NCI-H446 treated with DMSO at 0.1 percent for 48 hours (cell line): ENCODE measurements at places on chromosomes 1 and 21.

- DNase-seq, result no peak
Measured at GRCh38 chr1:199612976-199613774, 414.3 kb upstream of the NR5A2 start.

- DNase-seq, result no peak
Measured at GRCh38 chr1:10943041-10943440, 69.4 kb upstream of the TARDBP start.

- peak; percentile 41 for DNase-seq
Measured at GRCh38 chr1:116737020-116737854, 17.0 kb upstream of the CD2 start.

DNA sequence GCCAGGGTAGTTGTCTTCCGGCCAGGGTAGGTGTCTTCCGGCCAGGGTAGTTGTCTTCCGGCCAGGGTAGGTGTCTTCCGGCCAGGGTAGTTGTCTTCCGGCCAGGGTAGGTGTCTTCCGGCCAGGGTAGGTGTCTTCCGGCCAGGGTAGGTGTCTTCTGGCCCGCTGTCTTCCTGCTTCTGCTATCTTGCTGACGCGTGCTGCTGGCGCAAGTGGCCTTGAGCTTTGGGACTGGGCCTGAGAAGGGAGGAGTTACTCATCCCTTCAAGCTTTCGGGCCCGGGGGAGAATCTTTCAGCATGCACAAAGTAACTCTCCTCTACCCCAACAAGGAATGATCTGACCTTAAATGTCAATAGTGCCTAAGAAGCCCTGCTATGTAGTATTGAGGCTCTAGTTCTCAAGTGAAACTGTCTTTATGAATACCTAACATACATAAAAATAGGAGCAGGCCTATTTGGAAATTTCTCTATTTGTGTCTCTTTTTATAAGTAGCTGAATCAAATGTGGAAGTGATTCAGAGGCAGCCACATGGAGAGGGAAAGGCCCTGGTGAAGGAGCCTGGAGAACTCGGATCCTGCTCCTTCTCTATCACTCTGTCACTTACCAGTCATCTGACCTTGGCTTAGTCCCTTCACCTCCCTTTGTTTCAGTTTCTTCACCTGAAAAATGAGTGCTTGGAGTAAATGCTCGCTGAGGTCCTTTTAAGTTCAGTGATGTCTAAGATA, 65.6 kb downstream of the RGL1 start:
- DNase-seq, result no peak

DNA sequence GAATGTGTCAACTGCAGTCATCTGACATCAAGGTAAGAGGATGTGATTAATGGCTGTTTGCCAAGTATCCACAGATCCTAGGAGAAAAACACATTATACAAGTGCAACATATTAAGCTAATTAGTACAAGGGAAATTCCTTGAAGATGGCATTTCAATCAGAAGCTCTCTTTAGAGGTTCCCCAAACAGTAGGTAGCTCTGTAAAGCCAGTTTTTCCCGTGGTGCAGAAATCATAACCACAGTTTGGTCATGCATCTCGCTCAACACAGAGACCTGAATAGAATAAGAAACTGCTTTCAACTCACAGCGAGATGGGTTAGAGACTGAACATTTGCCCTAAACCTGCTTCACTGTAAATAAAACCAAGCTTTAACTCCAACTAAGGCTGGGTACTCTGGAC, 230.5 kb upstream of the CAMK1G start:
- DNase-seq, result no peak

DNA sequence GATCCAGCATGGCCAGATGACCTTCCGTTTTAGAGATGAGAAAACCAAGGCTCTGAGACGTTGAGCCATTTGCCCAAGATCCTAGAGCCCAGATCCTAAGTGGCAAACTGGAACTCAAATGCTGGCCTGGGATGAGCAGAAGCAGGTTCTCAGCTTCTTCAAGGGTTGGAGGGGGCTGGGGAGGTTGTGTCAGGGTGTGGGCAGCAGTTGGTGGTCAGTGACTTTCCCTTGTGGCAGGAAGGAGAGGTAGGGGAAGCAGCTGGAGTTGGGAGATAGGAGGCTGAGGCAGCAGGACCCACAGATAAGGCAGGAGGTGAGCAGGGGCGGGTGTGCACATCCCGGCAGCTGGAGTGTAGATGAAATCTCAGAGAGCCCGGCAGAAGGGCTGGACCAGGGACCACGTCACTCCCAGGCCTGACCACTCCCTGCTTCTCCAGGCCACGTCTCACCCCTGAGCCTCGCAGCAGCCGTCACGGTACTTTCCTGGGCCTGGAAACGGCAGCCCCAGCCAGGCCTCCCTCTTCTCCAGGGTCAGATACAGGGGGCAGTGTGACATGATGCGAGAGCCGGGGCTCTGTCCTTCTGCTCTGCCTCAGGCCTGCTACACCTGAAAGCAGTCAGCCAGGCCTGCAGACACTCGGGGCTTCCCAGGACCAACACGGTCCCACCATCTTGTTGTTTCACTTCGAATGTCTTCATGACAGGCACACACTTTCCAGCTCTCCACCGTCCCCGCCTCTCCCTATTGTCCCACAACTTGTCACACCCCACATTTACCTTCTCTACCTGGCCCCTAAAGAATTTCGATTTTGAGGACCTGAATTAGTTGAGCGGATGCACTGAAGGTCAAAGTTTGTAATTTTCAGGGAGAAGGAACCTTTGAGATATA, 11.5 kb upstream of the LAPTM5 start:
- DNase-seq, result no peak

DNA sequence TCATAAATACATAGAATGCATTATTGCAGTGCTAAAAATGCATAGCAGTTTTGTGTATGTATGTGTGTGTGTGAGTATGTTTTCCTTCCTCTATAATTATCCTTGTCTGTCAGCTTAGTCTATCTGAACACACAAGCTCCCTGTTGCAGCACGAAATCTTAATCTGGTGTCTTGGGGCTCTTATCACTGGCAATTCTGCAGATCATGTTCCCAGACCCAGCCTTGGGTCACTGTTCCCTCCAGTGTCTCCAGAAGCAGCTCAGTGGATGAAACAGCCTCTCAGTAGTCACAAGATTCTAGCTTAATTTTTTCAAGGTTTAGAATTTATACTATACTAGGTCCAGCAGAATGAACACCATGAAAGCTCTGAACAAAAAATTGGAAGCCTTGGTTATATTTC, 777.9 kb downstream of the MRPL39 start:
- DNase-seq, result no peak

DNA sequence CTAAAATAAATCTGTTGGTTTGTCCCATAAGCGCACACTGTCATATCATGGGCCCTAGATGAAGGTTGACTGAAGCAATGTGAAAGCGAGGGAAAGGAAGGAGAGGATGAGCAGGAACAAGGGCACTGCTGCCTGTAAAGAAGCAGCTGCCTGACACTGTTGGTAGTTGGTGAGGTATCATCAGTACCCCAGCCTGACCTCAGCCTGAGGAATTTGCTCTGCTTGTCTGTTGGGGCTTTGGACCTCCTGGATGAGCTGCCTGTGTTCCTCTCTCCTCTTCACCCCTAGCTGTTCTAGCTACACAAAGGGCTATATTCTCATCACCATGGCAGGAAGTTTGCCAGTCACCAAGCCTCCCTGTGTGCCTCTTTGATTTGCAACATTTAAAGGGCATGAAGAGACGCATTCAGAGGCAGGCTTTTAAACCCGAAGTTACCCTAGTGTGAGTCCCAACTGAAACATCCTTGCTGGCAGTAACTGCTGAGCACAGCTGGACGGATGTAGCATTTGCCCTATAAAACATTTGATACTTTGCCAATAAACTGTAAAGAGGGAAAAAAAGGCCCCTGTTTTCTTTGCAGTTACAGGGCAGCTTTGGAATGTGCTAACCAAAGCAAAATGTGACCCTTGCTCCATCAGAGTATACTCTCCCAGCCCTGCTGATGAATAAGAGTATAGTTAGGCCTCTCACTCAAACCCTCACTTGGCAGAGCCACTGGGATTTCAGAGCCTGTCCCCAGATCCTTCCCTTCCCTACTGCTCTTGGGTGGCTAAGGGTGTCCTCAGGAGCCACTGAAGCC, 22.2 kb upstream of the SPATA6 start:
- DNase-seq, result no peak

DNA sequence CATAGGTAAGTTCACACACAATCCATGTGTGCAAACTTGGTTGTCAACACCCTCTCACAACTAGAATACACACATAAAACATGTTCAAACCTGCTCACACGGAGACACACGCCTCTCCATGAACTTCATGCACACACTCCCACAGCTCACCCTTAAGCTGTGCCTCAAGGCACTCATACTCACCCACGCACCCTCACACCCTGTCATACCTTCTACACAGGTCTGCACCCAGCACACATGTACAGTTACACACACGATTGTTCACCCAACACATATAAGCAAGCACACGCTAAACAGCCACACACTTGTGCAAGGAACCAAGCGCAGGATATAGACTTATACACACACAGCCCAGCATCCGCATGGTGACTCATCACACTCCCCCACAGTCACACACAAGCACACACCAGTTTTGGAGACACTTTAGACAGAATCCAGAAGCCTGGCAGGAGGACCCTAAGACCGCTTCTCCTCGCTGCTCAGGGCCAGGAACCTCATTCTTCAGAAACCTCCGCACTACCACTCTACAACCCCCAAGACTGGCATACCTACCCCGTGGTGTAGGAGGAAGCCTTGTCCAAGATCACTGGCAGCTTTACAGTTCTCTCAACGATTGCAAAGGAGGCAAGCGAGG, 58.7 kb upstream of the ZC3H12A start:
- DNase-seq, result no peak

DNA sequence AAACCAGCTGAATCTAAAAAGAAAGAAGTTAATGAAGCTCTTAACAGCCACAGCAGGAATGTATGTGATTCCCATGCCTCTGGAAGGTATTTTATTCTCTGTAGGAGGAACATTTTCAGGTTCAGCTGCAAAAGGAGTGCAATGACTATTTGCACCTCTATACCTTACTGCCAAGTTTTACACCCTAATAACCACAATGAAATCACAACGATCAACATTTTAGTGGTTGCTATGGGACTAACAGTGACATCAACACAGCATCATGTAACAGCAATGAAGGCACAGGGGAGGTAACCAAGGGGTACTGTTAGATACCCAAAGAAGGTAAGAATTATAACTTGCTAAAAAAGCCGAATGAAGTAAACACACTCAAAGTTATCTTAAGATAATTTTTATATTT, 116.3 kb upstream of the HP1BP3 start:
- no peak for DNase-seq

DNA sequence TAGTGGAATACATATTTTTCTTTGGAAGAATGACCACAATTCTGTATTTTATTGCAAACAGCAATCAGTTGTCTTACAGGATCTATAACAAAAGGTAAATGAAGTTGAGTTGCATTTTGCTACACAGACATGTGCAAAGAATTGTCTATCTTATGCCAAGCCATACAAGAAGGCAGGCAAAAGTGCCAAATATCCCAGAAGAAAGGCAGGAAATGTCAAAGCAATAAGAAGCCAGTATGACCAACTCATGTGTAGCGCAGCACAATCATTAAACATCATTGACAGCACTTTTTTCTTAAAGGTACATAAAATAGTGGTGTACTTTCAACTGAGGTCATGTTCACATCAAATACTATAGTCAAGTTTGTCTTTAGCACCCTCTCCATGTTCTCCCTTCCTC, 42.7 kb downstream of the NIBAN1 start:
- DNase-seq, result no peak

DNA sequence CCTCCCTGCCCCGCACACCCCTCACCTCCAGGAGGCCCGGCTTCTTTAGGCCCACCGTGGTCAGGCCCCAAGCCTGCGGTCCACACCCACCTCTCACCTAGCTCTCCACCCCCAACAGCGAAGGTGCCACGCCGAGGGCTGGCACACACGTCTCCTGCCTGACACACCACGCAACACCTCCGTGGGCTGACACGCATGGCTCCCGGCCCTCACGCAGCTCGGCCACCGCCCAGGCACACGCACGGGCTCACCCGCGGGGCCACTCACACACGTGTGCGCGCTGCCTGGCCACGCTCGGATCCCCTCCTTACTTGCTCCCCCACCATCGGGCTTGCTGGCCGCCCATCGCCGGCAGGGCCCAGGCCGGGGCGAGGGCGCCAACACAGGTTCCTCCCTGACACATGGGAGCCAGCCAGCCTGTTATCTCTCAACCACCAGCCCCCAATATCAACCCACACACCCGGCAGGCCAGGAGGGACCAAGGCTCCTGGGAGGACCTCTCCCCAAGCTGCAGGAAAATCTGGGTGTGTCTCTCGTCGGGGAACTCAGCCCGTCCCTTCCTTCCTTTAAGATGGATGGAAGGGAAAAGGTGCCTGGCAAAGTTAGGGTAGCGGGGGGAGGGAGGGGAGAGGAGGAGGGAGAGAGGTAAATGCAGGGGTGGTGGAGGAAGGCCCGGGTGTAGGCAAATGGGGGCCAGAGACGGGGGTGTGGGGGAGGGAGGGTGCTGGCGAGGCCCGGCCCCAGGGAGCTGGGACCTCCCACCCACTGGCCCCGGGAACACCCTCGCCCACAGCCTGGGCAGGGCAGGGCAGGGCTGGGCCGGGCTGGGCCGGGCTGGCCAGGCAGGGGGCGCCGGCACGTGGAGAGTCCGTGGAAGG, 546 bp downstream of the ELOVL1 start:
- DNase-seq, result no peak

DNA sequence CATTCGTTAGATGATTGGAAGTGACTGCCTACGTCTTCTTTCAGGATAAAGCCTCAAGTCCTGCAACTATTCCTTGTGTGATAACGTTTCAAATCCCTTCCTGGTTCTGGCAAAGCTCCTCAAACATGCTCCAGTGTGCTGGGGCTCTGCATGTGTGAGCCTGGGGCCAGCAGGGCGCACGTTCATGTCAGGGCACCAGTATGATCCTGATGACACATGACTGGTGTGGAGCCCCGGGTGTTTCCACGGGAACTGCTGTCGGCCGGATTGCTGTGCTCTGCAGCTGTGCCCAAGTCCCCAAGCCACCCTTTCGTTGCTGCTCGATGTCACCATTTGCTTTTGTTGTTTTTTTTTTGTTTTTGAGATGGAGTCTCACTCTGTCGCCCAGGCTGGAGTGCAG, 21.3 kb downstream of the KRTAP10-1 start:
- DNase-seq, result no peak

DNA sequence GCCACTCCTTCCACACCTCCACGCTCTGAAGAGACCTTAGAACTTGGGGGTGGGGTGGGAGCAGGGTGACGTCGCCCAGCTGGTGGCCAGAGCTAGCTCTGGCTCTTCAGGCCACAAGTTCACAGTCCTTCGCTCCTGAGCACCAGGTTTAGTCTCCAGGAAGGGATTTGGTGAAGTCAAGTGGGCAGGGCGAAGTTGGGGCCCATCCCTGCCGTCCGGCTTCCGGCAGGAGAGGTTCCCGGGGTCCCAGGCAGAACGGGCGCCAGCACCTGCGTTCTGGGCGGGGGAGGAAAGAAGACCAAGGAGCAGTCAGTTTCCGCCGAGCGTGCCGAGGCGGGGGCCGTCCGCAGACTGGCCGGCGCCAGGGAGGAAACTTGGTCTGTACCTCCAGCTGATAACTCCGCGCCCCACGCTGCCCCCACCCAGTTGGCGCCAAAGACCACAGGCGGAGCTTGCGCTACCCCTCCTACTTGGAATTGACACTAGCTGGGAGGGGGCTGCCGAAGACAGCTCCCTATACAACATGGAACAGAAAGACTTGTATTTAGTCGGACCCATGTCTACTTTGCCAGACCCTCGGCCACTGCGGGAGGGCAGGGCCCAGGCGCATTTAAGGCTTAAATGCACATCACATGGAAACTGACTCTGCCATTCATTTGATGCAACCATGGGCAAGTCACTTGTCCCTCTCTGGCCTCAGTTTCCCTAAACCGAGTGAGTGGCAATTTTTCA, 995 bp downstream of the ID3 start:
- peak; percentile 63 for DNase-seq
